ENCODE measurements at places on chromosomes 4 and X.

DNA sequence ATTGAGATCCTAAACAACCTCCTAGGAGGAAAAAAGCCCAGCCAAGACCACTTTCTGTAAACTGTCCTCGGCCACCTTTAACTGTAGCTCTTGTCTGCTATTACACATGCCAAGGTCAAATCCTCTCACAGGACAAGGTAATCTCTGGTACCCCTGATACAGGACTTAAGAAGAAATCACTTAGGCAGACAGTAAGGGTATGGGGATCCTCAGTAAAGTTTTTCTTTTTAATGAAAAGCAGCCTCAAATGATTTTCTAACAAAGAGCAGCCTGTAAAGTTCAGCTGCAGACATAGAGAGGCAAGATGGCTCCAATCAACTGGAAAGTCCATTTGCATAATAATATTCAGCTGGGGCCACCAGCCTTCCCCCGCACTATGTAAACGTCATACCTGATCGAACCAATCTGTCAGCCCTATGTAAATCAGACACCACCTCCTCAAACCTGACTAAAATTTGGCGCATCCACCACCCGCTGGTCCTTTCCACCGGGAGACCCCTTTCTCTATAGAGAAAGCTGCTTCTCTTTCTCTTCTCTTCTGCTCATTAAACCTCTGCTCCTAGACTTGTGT, 14.6 kb upstream of the MPP1 start:
- DNase-seq, result no peak

- DNase-seq, result no peak
These were observed 239.7 kb upstream of the FAM241A start for GRCh38 chr4:111905511-111905910.

DNA sequence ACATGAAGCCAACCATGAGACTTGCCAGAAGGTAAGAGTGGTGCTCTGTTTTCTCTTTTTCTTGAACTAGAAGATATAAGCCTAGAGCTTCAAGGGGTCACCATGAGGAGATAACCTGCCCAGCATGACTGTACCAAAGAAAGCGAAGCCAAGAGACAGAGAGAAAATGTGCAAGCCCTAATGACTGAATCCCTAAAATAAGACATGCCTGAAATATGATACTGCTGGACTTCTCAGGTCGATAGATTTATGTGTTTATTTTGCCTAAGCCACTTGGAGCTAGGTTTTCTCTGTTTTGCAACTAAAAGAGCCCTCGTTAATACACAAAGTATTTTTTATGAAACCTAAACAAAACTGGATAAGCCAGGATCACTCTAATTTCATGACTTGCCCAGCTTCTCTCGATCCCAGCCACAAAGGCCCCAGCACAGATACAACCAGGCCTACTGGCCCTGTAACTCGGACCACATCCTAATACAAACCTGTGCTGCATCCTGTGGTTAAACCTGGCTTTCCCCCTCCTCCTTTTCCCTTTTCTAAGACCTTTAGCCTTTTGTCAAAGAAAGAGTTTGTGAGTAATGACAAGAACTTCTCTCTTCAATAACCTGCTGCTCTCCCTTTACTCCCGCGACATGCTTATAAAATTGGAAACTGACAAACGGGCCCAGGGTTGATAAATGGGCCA, 185.8 kb downstream of the APBB2 start:
- DNase-seq, result no peak

DNA sequence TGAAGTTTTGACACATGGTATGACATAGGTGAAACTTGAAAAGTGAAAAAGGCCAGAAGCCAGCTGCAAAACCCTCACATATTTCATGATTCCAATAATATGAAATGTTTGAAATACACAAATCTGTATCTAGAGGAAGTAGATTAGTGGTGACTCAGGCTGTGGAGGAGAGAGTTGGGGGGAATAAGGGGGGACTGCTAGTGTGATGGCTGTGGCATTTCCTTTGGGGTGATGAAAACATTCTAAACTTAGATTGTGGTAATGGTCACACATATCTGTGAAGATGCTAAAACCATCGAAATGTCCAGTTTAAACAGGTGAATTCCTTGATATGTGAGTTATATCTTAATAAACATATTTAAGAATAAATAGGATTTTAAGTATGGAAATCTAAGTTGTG, 343.5 kb upstream of the SFRP2 start:
- DNase-seq, result no peak

DNA sequence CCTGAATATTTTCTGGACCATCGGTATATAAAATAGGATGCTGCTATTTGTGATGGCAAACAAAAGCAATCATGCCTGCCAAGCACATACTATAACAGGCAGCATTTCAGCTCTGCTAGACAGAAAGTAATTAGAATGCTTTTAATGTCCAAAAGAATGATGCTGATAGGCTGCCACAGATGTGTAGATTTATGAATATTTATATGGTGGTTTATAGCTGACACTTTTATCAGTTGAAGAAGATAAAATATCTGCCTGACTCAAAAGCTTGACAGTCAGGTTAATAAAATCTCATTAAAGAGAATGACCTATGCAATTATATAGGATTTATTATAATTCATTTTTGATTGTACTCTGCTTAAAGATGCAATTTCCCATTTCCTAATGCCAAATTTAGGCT, 4.0 kb downstream of the BEND4 start:
- no peak for DNase-seq

DNA sequence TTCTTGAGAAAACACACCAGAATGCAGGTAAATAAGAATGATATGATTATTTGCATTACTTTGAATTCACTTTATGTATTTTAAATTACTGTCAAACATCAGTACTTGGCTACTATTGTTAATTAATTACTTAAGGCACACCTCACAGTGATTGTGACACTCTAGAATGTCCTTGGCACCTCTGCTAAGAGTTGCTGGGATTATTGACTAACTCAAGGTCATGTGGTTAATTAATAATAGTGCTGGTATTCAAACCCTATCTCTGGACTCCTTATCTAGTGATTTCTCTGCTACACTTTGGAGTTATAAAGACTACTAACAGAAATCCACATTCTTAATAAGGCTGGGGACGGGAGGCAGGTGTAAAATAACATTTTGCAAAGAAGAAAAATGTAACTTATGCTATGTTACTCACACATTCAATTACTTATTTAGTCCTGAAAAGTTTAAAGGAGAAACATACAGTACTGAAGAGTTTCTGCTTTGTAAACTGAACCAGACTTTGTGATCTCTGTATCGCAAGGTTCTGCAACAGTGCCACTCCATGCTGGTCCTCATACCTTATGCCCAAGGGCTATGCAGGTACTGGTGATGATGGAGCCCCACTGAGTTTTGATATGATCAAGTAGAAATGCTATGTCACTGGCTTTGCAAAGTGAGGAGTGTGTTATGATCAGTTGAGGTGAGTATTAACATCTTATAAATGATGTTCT, 242.7 kb downstream of the MID1IP1 start:
- DNase-seq, result no peak

DNA sequence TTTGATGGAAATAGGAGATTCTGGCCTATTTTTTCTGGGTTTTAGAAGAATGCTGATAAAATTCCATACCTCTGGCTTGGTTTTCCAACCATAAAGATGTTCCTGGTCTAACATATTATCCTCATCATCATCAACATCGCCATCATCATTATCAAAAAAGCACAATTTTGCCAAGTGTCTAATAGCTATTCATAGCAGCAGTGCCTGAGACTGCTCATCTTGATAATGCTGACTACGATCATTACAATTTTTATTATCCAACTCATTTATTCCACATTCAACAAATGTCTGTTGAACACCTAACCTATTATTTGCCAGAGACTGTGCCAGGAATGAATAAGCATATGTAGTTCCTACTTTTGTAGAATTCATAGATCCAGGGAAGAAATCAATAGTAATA, 303.5 kb upstream of the GATB start:
- no peak for DNase-seq

DNA sequence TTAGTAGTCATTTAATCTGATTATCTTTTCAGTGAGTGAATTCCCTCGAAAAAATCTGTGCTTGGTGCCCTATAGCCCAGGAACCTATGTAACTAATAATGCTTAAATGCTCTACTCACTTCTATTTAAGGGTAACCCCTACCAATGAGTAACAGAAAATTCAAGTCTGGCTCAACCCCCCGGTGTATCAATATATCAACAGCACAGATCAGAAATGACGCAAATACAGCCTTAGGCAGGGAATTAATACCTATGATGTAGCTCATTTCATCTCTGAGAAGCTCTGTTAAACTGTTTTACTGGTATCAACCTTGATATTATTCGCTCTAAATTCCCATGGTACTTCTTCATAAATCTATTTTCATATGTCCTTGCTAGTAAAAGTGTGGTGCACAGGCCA, 28.6 kb downstream of the PDGFC start:
- no peak for DNase-seq

- no peak for DNase-seq
These were observed 98.9 kb downstream of the GPR82 start for GRCh38 chrX:41822892-41823291.

GRCh38 chr4:17092736-17093437, 194.4 kb upstream of the LDB2 start:
- DNase-seq, result no peak

GRCh38 chrX:66200855-66201795, 37.1 kb downstream of the HEPH start:
- no peak for DNase-seq

- no peak for DNase-seq
These were observed 1.8 kb downstream of the VSIG4 start for GRCh38 chrX:66038115-66038514.

DNA sequence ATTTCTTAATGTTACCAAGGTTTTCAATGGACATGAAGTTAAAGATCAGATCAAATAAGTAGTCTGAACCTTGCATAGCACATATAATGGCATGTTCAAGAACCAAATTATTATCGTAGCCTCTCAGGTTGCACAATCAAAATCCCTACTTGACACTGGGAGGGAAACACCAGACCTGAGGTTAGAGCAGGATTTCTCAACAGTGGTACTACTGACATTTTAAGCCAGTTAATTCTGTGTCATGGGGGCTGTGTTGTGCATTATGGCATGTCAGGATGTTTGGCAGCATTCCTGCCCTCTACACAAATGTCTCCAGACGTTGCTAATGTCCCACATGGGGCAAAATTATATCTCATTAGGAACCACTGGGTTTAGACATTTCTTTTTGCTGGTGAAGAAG, 20.8 kb downstream of the RLIM start:
- no peak for DNase-seq
